H7 (cell line): ENCODE measurements at places on chromosomes 1 and 21. TPM values are rescaled to one million over a fixed set of nuclear protein-coding genes. Genes with fewer than 3 reads are reported as not detected.

Gene C1QB
- total RNA-seq: not detected in 2 replicates

Gene FALEC
- total RNA-seq: 1.7 and 2.6 TPM in 2 replicates

Gene ADORA1
- 3.5 and 5.7 TPM in 2 replicates for total RNA-seq

Gene ADCY10
- total RNA-seq: 0.24 and 0.67 TPM in 2 replicates

Gene GNAT2
- not detected in 2 replicates for total RNA-seq

Gene ZNF672
- 56.0 and 59.5 TPM in 2 replicates for total RNA-seq

Gene LCE2A
- total RNA-seq: not detected in 2 replicates

Gene BMP8A
- total RNA-seq: 0.07 and 0.81 TPM in 2 replicates

Gene F5
- not detected in 2 replicates for total RNA-seq

Gene KDF1
- 14.4 and 14.6 TPM in 2 replicates for total RNA-seq

DNA sequence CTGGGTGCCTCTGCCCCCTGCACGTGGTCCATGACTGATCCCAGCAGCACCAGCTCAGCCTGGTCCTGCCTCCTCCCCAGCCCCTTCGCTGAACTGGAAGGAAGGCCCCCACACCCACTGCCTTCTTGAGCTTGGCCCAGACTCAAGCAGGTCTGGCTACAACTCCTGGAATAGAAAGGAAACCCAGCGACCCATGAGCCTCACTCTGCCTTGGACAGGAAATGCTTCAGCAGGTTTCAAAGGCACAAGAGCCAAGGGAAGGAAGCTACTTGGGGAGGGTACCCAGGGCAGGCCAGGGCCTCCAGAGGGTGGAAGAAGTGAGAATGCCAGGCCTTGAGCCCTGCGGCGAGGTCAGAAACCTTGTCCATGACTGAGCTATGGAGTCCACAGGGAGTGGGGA, 35.9 kb upstream of the RD3 start:
- no peak for DNase-seq

DNA sequence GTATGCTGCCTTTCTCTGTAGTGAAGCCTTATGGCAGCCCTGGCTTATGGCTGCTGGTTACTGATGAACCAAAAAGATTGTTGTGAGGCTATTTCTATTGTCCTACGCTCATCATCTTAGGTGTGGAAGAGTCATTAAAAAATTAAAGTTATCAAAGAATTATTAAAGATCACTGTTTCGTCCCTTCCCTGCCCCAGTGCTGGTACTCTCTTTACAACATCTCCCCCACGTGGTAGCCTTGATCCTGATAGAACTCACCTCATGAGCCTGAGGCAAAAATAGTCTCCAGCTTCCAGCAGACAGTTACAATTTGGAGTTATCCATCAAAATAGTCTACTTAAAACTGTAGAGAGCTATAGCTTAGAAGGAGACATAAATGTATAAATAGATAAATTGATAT, 201.5 kb downstream of the S1PR1 start:
- DNase-seq: peak; percentile 4

- DNase-seq: no peak
Measured at GRCh38 chr1:198220428-198220827, 63.6 kb downstream of the NEK7 start.

DNA sequence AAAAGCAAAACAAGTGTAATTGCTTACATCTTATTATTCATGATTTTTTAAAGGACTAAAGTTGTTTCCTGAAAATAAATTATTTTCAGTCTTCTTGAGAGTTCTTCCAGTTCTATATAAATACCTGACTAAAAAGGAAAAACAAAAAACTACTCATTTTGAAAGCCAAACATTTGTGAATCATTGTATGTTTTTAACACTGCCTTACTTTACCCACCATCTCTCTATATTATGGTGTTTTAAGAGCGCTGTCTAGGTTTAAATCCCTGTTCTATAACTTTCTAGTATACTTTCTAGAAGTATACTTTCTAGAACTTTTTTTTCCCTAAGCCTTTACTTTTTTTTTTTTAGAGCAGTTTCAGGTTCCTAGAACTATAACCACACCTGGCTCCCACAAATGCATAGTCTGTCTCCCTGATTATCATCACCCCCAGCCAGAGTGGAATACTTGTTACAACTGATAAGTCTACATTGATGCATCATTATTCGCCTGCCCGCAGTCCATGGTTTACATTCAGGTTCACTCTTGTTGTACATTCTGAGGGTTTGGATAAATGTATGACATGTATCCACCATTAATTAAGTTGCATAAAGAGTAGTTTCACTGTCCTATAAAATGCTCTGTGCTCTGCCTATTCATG, 9.8 kb downstream of the RSBN1 start:
- no peak for DNase-seq

DNA sequence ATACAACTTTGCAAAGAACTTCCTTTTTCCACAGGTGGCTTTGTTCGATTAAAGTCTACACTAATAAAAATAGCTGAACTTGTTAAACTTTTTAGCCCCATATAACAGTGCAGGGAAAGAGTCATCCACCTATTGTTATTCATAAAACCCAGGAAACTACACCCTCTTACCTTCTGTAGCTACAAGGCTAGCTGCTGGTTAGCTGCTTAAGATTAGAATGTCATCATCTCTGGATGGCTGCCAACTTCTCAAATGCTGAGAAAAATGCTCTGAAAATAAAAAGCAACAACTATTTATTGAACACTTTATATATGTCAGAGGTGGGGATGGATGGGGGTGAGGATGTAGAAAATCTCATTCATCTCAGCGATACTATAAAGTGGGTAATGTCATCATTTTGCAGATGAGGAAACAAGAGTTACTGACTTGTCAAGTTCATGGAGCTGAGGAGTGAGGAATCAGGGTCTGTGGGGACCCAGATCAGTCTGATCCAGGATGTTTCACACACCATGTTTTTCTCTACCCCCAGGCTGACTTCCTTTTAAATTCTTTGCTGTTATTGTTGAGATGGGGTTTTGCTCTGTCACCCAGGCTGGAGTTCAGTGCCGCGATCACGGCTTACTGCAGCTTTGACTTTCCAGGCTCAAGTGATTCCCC, 17.1 kb downstream of the ATP5PF start:
- no peak for DNase-seq

DNA sequence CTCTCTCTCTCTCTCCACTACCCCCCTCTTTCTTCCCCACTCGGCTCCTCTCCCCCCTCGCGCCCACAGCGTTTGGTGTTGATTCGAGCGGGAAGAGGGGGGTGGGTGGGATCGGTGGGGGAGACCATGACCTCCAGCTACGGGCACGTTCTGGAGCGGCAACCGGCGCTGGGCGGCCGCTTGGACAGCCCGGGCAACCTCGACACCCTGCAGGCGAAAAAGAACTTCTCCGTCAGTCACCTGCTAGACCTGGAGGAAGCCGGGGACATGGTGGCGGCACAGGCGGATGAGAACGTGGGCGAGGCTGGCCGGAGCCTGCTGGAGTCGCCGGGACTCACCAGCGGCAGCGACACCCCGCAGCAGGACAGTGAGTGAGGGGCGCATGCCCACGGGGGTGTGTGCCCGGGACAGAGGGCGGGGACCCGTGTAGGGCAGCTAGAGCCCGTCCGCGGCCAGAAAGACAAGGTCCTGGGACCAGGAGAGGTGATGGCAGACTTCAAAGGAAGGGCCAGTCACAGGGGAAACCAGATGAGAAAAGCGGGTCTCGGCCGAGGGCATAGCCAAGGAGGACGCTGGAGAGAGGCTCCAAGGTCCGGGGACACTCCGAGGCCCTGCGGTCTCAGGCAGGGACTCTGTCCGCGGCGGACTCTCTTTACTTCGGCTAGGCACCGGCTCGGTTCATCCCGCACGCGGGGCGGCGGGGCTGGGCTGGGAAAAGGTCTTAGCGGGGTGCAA, at the start of gene PRRX1:
Gene PRRX1 (plus strand): TSS at position 39 of the 735 bp plus-strand sequence. CDS start 88 bp downstream, at position 127.
- DNase-seq: peak; percentile 77

DNA sequence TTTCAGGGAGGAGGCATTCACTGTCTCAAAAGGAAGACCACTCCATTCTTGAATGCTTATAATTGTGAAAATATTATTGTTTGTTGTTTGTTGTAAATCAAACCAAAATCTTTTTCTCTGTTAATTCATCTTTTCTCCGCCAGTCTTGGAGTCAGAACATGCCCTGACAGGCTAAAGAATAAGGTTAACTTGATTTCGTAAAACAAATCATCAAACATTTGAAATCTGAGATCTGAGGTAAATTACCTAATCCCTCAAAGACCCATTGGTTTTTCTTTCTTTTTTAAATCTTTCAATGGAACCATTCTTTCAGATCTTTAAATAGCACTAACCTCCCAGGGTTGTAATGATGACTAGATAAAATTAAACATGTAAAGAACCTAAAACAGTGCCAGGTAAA, 430.1 kb upstream of the PTBP2 start:
- DNase-seq: no peak

- no peak for DNase-seq
Measured at GRCh38 chr1:7430691-7431090, 340.4 kb upstream of the VAMP3 start.

DNA sequence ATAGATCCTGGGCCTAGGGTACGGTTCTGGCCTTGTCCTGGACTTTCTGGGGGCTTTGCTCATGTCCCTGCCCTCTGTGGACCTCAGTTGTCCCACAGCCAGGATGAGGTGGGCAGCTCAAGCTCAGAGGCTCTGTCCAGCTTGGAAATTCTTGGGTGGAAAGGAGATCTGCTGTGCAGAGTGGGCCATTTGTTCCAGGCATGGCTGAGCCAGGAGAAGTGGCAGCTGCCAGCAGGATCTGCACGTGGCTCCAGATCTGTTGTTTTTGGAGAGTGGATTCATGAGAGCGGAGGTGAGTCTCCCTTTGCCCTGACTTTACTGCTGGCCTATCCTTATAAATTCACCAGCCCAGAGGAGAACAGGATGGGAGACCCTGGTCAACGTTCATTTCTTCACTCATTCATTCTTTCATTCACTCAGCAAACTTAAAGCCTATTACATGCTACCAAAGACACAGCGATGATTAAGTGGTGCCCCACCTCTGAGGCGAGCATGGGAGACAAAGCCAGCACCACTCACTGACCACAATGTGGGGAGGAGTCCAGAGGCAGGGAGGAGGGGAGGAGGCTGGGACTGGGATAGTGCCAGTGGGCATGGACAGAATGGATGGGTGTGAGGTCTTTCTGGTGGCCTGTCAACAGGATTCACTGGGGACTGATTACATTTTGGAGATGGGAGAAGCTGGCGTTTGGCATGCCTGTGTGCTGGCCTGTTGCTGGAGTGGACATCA, 205.1 kb downstream of the TRABD2B start:
- no peak for DNase-seq

GRCh38 chr1:228497817-228498216, 10.6 kb downstream of the RNF187 start:
- no peak for DNase-seq

DNA sequence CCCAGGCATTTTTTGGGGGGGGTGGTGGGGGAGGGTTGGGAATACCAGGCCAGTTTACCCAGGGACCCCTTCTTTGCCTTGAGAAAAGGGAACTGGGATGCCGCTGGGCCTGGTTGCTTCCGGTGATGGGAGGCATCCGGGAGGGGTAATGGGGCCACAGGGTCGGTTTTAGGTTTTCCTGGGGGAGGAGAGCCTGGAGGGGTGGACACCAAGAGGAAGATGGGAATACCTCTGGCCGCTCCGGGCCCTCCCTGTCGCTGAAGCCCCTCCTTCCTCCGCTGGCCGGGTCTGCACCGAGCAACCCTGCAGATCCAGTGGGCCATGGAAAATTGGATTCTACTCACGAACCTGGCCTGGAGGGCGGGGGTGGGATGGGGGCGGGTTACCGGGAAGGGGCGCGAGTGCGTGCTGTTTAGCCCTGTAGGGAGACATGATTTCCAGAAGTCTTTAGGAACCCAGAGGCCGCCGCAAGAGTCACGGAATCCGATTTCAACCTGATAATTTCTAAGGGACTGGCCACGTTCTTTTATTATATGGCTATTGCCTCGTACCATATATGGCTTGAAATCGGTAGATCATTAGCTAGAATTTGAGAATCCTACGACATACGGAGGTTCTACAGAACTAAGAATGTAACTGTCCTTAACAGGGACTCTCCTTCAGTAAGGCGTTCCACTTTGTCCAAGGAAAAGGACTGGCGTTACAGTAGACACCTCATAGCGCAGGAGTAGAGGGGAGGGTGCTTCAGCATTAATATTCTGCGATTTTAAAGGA, 749 bp downstream of the AKIRIN1 start:
- peak; percentile 70 for DNase-seq

DNA sequence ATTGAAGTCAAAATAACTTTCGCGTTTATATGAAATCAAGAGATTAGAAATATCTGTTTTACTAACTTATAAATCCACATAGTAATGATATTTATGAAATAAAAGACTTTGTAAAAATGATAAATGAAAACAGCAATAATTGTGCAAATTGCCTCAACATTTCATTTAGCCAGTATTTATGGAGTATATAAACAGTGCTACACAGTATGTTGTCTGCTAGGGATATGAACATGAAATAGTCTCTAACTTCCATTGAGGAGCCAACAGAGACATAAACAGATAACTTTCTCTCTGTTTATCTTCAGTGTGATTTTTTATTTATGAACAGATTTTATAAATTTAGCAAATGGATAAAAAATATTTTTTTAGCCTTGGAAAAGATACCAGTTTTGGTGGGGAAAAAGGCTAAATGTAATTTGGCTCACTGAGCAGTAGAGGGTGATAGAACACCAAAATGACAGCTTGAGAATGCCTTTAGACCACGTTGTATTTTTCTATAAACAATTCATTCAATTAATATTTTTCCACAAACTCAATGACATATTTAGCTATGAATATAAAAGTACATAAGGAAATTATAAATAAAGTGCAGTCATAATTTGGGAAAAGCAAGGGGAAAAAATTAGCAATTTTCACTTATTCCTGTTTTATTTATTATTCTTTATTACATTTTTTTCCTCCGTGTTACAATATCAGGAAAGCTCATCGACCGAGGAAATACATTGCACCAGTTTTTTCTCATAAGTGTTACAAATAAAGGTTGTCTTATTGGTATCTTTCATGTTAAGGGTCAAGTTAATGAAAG, 47.5 kb upstream of the EEIG2 start:
- DNase-seq: no peak

DNA sequence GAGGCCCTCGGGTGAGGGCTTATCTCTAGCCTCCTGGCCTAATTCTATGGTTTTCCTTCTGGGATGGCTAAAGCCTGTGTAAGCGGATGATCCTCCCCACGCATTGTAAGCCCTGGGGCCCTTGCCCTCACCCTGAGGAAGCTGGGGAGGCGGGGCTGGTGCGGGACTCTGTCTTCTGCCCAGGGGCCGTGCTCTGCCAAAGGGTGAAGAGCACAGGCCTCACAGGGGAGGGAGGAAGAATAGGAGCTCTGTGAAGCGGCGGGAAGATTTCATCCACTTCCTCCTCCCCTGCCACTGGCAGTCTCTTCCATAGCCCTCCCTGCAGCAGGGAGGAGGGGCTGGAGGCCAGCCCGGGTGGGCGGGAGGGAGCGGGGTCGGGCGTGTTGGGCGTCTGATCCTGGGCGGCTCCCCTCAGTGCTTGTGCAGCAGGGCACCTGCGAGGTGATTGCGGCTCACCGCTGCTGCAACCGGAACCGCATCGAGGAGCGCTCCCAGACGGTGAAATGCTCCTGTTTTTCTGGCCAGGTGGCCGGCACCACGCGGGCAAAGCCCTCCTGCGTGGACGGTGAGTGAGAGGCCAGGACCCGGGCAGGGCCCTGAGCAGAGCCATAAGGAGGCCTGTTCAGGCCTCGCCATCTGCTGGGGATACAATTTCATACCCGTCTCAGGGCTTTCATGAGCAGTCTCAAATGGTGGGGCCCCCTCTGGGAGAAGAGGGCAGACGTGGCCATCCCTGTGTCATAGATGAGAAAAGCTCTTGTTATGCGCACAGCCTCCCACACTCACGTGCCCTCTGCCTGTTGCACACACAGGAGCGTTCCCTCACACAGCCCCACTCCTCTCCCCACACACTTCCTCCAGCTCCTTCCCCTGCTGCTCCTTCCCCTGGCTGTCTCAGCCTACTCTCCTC, 7.7 kb upstream of the PPM1J start:
- peak; percentile 85 for DNase-seq

GRCh38 chr1:220348211-220348610, 76.0 kb upstream of the RAB3GAP2 start:
- DNase-seq: no peak

- DNase-seq: no peak
Measured at GRCh38 chr1:27380224-27380623, 2.9 kb downstream of the CD164L2 start.
